SJSA1 (cell line): ENCODE measurements at places on chromosomes 6 and 20.

DNA sequence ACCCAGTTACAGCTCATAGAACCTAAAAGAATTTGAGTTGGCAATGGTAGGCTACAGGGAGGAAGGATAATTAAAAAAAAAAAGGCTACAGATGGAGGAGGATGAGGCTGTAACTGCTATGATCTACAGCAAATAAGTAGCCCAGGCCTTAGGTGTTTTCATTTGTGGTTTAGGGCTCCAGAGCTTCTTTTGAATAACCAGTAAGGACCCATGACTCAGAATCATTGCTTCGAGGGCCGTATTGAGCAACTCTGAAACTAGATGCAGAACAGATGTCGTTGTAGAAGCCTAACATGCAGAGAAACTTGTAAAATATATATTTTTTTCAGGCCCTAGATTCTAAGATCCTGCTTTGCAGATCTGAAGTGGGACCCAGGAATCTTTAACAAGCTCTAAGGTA is 19.0 kb upstream of the ASIP start:
- DNase-seq = peak; percentile 65

DNA sequence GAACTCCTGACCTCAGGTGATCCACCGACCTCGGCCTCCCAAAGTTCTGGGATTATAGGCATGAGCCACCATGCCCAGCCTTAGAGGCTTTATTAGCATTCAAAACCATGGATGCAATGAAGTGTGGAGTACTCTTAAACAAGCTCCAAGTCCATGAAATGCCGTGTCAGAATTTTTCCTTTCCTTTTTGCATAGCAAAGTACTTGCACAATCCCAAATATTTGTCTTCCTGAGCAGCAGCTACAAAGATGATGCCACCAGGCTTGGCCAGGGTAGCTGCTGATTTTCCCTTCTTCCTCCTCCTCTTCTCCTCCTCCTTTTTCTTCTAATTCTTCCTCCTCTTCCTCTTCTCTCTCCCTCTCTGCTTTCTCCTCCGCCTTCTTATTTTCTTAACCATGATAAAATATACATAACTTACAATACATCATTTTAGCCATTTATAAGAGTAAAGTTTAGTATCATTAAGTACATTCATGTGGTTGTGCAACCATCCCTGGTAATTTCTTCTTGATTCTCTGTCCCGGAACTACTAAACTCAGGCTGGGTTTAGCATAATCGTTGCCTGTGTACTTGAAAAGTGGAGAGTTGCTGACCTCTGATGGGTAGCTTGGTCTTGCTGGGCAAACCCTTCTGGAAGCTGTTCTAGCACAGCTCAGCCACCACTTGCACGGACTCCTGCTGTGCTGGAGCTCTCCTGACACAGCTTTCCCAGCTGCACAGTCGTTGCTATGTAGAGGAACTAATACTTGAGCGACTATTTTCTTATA is 20.3 kb downstream of the MUCL3 start:
- no peak for DNase-seq

DNA sequence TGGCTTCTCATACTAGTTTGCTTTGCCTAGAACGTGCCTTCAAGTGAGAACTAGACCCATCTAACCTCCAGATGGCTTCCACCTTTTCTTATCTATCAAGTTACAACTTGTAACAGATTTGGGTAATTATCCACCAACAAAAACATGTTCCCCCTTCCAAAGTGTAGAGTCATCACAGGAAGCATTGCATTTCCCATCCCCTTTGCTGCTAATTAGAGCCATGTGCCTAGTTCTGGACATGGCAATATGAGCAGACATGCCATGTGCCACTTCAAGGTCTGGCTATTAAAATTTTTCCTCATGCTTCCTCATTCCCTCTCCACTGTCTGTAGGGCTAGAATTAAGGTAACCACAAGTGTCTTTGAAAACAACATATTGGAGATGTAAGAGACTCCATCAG is 814.4 kb downstream of the TENT5A start:
- no peak for DNase-seq

DNA sequence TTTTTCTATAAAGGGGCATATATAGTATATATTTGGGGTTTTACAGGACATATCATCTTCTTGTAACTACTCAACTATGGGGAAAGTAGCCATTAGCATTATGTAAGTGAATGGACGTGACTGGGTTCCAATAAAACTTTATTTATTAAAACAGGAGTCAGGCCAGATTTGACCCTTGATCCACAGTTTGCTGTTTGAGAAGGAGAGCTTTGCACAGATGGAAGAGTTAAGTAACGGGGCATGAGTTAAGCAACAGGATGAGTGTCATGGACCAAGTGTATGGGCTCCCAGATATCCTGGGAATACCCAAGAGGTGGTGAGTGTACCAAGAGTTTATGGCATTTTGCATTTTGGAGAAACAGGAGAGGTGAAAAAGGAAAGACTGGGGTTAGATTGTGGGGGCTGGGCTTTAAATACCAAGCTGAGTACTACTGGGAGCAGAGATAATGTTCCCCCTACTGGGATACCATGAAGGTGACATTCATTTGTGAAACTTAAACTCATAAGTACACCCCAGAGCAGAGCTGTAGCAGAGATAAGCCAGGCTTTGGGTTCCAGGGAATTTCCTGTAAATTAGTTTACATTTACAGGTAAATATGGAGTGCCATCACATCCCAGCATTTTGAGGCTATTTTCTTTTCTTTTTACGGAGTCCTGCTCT is 18.5 kb upstream of the SCUBE3 start:
- DNase-seq = no peak

DNA sequence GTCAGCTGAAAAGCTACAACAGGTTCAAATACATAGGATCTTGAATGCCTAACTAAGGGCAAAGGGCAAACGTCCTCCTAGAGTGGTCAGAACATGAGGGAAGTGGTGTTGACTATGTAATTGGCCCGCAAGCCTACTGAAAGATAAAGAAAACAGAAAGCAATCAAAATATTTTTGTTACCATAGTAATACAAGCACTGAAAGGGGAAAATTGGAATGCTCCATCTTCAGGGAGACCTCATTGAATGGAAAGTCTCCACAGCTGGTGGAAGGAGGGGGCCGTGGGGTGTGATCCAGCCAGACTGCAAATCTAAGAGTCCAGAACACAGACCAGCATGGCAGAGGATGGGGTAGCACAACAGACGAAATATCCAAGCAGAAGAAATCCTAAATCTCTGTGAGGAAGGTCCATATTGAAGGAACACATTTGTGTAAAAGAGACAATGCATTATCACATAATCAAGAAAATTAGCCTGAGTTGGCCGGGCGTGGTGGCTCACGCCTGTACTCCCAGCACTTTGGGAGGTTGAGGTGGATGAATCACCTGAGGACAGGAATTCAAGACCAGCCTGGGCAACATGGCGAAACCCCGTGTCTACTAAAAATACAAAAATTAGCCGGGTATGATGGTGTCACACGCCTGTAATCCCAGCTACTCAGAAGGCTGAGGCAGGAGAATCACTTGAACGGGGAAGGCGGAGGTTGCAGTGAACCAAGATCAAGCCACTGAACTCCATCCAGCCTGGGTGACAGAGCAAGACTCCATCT is 39.5 kb downstream of the MTFR2 start:
- DNase-seq = no peak

- DNase-seq = no peak
Observed at GRCh38 chr6:41821266-41821665, 33.8 kb downstream of the TOMM6 start.

DNA sequence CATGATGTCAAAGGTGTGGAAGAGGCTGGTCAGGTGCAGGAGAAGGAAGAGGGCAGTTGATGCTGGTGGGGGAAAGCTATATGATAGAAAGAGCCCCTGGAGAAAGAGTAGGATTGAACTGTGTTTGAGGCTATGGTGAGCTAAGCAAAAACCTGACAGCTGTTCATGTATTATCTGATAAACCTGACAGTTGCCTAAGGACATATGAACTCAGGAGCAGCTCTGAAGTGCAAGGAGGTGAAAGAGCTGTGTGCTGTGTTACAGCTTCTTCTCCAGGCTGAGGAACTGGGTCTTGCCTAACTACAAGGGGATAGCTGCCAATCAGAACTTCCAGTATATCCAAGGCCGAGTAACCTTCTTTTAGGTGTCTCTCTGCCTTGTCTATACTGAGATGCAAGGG is 81.8 kb downstream of the LCA5 start:
- no peak for DNase-seq

GRCh38 chr6:16562498-16562897 is 198.8 kb downstream of the ATXN1 start:
- peak; percentile 44 for DNase-seq

GRCh38 chr6:87617405-87617804 is 27.5 kb downstream of the ORC3 start:
- DNase-seq = no peak

DNA sequence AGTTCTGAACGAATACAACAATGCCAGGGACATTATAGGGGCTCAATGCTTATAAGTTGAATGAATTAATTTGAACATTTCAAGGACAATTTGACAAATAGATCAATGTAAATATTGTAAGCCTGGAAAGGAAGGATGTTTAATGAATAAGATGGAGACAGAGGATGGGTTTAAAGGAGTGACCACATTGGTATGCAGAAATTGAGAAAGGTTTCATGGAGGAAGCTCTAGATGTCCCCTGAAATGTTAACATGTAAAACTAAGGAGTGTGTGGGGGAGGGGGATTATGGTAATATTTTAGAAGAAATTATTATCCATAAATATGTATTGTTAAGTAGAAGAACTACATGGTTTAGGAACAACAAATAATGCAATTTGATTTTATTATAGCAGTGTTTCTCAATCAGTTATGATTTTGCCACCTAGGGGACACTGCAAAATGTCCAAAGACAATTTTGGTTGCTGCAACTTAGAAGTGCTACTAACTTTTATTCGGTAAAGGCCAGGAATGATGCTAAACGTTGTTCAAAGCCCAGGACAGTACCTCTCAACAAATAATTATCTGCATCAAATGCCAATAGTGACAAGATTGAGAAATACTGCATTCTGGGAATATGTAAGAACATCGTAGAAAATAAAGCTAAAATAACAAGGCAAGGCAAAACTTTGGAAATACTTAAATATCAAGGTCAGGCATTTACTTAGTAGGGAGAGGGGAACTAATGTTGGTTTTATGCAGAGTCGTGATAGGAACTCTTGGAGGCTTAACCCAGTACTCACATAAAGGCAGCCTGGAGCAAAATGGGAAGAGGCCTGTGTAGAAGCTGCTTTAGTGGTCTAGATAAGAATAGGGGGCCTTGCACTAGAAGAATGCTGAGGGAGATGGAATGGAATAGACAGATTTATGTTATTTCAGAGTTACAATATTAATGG is 686.9 kb upstream of the CITED2 start:
- no peak for DNase-seq

GRCh38 chr20:39986173-39986904 is 702.7 kb downstream of the MAFB start:
- peak; percentile 70 for DNase-seq

DNA sequence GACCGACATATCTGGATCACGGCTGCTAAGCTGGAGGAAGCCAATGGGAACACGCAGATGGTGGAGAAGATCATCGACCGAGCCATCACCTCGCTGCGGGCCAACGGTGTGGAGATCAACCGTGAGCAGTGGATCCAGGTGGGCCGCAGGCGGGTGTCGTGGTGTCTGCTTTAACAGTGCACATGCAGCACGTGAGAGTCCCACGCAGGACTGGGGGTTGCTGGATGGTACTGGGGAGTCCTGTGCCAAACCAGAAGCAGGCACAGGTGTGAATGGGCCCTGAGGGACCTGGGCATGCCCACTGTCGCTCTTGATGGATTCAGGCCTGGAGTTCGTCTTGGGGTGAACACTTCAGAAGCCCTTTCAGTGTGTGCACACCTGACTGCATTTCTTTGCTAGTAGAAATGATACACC is 24.6 kb upstream of the C20orf204 start:
- no peak for DNase-seq
